ENCODE measurements at places on chromosomes 7 and 10.

DNA sequence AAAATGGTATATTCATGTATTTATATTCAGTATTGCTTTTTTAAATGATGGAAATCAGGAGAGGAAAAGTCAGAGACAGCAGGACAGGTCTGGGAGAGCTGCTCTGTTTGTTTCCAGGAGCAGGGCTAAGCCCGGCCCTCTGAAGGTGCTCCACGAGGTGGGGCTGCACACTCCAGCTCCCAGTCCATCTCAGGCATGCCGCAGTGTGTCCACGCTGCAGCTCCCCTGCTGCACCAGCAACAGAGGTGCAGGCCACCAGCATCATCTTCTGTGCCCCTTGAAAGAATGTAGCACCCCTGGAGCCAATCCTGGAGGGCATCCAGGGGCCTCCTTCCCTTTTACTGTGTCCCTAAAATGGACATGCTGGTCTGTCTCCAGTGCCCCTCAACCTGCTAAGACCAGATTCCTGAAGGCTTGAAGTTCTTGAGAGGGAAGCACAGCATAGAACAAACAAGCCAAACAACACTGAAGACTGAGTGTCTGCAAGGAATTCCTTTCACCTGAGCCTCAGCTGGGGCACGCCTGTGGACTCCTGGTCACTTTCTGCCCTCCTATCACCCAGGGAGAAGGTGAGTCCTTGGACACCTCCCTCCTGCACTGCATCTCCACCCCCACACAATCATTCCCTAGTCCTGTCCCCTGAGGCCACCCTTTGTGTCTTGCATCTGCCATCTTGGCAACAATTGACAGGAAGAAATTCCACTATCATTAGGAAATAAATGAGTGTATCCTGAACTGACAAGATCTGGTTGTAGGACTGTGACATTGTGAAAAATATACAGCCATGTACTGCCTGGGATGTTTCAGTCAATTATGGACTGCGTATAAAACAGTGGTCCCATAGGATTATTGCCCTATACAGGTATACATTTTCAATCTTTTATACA is 100.5 kb downstream of the CXCL12 start:
- DNase-seq, result no peak

DNA sequence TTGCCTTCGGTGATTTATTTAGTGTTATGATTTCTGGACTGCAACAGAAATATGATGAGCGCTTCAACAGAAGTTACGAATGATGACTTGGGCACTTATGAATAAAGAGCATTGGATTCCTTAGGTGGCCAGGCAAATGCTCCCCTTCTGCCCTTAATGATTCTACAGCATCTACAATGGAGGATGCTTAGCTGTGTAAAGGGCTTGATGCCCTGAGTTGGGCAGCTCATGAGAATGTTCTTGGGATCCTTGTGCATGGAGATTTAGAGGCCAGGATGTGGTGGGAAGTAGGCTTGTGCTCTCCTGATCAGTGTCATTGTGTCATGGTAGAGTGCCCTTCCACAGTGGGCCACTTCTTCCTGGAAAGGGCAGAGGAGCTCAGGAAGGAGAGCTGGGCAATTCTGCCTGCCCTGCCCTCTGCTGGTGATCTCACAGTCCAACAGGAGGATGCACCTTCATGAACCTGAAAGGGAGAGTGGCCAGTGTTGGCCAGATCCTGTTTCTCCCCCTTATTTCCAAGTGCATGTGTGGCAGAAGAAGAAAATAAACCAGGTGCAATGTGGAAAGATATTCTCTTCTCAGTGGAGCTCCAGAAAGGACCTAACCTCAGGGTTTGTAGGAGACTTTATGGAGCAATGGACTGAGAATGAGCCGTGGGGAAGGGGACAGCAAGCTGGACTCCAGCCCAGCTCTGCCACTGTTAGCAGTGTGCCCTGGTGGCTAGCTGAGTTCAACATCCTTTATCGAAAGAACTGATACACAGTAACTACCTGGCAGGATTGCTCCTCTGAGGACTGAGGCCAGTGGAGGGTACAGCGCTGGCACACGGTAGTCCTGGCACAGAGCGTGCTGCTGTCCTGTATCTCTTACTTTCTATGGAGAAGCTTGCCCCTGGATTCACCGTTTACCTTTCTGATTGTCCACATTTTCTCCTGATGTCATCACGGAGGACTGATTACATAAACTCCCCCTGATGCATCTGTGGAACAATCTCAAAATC is 182.9 kb downstream of the BMPER start:
- no peak for DNase-seq

DNA sequence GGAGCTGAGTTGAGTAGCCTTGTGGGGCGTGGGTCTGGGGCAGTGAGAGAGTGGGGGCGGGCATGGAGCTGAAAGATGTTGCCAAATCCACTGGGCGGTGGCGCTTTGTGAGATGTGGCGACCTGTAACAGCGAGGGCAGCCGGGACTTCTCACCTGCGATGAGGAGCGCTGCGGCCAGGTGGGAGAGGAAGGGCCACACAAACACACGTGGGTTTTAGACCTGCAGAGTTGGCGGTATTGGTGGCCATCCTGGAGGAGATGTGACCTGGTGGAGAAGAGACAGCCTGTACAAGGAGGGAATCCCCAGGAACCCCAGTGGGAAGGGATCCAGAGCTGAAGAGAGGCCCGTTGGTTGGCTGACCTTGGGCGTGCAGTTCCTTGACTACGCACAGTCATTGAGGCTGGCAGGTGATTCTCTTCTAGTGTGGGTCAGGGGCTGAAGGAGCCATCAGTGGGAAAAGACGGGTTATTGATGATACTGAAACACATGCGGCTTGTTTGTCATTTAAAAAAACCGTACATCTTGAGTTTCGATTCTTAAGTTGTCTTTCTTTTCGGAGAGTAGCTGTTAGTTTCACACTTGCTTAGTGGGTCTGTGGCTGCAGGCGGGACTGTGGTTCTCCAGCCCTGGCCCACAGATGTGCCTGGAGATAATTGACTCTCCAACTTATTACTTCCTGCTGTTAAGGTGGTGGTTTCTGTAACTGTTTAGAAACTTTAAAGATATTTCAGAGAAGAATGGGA is 2.4 kb downstream of the CHST12 start:
- no peak for DNase-seq

DNA sequence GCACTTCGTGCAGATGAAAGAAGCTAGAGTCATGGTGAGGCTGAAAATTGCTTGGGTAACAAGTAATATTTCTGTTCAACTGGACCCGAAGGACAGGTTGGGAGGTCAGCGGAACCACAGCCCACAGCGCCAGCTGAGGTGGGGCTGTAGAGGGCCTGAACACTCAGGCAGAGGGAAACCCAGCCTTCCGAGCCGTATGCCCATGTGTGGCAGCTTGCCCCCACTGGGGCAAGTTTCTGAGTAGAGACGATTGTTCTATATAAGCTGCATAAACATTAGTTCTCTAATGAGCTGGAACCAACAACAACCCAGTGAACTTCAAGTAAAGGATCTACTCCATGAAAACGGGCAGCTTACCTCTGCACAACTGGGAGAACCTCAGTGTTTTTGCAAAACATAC is 58.4 kb upstream of the TNS3 start:
- no peak for DNase-seq

- DNase-seq, result no peak
Measured at GRCh38 chr10:48322017-48322416, 15.5 kb downstream of the MAPK8 start.

- no peak for DNase-seq
Measured at GRCh38 chr7:71548746-71549145, 416.8 kb downstream of the GALNT17 start.

GRCh38 chr7:43747328-43748105 is 11.0 kb upstream of the BLVRA start:
- DNase-seq, result no peak

DNA sequence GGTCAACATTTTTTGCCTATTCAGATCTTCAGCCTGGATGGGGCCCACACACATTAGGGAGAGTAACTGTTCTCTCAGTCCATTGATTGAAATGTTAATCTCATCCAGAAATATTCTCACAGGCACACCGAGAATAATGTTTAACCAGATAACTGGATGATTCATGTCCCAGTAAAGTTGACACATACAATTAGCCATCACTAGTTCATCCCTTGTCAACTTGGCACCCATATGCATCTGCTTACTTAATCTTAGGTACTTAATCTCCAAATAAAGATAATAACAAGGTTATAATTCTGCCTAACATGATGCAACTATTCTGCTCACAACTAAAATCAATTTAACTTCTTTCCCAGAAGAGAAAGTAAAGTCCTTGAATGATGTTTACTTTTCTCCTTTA is 502.6 kb downstream of the ADRA2A start:
- DNase-seq, result no peak

- DNase-seq, result no peak
Measured at GRCh38 chr7:90999989-91000979, 263.9 kb upstream of the FZD1 start.

DNA sequence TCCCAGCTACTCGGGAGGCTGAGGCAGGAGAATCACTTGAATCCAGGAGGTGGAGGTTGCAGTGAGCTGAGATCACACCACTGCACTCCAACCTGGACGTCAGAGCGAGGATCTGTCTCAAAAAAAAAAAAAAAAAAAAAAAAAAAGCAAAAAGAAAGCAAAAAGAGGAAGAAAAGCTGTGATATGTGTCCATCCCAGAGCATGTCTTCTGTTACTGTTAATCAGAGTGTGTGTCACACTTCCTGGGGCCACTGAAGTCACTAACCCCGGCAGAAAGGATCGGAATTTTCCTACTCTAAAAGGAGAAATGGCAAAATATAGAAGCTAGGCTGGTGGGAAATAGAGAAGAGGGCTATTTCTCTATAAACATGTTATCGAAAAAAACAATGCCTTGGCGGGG is 11.9 kb downstream of the PIK3AP1 start:
- DNase-seq, result no peak

DNA sequence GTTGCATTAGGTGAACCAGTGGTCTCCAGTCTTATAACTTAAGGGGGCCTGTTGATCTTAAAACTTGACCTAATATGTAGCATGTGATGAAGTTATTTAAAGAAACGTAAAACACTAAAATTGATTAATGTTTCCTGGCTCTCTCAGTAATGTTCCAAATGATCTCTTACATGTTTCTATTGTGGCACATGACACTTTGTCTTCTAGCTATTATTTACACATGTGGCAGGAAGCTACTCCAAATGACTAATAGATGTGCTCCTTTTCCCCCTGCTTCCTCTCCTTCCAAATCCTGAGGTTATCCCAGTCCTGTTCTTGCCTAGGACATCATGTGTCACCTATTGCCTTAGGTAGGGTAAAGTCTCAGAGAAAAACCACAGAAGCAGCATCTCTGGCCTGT is 89.4 kb downstream of the FAS start:
- DNase-seq, result no peak

DNA sequence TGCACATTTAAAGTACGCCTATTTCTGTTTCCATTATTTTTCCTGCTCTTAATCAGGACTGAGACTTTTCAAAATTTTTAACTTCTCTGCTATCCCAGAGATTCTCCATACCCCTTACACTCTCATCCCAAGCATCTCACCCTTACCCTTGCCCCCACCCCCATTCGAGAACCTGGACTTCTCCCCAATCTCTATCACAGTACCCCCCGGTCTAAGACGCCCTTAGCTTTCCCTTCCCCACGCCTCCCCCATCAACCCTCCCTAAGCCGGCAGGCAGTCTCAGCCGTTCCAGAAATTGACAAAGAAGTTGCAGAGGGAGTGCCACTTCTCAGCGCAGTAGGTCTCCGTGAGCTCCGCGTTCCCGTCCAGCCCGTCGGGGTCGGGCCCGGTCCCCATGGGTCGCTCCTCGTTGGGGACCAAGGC is 1.4 kb downstream of the FGFBP3 start:
- DNase-seq, result no peak
